ENCODE measurements at places on chromosomes 2 and 18.

GRCh38 chr18:24827501-24827900 lies 367.1 kb downstream of the HRH4 start:
- no peak for DNase-seq

DNA sequence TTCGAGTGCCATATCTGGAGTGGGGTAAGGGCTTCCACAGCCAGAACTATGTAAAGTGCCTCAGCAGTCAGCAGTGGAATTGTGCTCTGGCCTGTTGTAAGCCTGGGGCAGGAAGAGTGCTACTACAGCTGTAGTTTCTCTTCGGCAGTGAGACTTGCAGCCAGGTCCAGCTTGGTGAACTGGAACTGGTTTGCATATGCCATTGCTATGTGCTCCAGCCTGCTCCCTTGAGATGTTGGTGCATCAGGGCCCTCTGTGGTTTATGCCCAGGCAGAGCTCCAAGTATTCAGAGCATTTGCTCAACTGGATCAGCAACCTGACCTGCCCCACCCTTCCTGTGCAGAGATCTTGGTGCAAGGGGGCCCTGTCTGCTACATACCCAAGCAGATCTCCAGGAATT lies 47.8 kb downstream of the ZNF804A start:
- DNase-seq = peak; percentile 58

DNA sequence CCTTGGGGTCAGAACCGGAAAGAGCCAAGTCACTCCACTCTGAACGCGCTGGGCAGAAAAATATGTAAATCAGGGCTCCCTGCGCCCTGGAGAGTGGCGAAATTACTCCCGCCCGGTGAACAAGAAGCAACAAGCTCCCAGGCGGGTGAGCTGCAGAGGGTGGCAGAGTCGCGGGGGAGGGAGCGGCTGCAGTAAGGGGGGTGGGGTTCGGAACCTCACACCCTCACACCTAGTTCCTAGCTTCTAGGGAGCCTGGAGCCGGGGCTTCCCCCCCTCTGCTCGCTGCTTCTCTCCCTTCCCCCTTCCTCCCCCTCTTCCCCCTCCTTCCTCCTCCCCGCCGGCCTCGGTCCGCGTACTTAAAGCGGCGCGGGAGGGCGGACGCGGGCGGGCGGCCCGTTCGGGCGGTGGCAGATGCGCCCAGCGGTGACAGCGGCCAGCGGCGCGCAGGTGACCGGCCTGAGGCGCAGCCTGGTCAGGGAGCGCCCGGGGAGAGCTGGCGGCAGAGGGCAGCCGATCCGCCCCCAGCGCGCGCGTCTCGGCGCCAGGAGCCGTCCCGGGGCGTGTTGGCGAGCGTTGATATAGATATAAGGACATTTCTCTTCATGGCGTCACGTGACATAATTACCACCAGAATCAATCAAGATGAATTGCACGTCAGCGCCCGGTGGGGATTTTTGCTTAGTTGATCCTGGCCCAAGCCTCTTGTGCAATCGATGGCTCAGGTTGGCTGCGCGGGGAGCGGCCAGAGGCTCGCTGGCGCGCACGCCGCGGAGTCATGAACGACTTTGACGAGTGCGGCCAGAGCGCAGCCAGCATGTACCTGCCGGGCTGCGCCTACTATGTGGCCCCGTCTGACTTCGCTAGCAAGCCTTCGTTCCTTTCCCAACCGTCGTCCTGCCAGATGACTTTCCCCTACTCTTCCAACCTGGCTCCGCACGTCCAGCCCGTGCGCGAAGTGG lies at the start of gene HOXD11:
Gene HOXD11 (plus strand): TSS at position 700 of the 959 bp plus-strand sequence. CDS start 76 bp downstream, at position 776.
- no peak for DNase-seq

- DNase-seq = no peak
These were observed 59.7 kb downstream of the HNMT start for GRCh38 chr2:138023976-138024375.

- DNase-seq = no peak
These were observed 38.0 kb downstream of the PTGR3 start for GRCh38 chr18:75170916-75171315.

GRCh38 chr2:211216221-211216620 lies 659.8 kb downstream of the CPS1 start:
- no peak for DNase-seq

- DNase-seq = no peak
These were observed 103.2 kb downstream of the KLHL14 start for GRCh38 chr18:32669549-32670165.

DNA sequence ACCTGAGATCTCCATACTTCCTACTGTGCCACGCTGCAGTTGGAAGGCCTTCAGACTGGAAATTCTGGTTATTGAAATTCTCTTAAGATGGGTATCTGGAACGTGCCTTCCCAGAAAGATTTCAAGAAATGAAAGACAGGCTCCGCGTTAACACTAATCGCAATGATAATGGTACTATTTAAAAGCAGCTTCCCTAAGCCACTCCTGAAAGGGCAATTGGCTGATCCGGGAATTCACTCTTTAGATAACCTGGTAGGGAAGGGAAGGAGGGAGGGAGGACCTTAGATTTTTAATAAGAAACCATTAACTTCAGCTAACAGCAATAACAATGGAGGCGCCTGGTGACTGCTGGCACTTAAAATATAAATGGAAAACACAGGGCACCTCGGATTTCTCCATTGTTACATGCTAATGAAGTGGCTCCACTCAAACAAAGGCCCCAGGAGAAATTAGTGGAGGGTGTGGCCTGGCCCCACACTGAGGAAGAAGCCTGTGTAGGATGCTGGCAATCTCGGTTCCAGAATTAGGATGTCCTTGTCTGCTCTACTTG lies 22.5 kb upstream of the MTA3 start:
- DNase-seq = no peak

GRCh38 chr2:217336694-217337093 lies 476.8 kb upstream of the TNP1 start:
- DNase-seq = no peak

DNA sequence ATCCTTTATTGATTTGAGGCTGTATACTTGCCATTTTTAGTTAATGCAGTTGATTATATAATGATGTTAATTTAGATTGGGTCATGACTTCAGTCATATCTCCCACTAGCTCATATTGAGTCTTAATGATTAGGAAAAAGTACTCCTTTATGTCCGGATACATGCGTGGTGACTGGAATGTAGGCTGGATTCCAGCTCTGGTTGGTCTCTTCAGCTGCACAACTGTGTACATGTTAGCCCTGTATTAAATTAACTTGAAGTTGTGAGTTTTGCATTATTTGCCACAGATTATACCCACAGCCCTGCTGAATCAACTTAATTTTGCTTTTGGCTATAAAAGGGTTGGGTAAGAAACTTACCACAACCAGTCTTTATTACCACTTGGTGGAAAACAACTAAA lies 22.5 kb downstream of the MOB4 start:
- DNase-seq = no peak

GRCh38 chr2:132733094-132733493 lies 63.1 kb upstream of the LYPD1 start:
- no peak for DNase-seq

- DNase-seq = peak; percentile 59
These were observed 228.6 kb downstream of the SATB2 start for GRCh38 chr2:199228887-199229819.

DNA sequence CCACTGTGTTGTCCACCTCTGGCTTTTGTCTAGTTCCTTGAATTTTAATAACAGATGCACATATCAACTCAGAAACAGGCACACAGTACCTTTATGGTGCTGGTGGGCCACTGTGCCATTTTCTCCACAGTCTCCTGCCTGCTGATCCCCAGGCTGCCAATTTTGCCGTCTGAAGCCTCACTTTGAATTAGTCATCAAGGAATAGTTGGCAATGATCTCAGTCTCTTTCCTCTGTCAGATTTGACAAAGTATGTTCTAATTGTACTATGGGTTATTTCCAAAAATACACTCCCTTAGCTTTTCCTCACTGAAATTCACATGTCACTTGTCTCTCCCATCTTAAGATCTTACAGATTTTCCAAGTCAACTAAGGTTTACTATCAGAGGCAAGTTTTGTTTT lies 140.7 kb downstream of the ZNF516 start:
- no peak for DNase-seq

GRCh38 chr2:5799348-5799747 lies 107.2 kb downstream of the SOX11 start:
- no peak for DNase-seq

DNA sequence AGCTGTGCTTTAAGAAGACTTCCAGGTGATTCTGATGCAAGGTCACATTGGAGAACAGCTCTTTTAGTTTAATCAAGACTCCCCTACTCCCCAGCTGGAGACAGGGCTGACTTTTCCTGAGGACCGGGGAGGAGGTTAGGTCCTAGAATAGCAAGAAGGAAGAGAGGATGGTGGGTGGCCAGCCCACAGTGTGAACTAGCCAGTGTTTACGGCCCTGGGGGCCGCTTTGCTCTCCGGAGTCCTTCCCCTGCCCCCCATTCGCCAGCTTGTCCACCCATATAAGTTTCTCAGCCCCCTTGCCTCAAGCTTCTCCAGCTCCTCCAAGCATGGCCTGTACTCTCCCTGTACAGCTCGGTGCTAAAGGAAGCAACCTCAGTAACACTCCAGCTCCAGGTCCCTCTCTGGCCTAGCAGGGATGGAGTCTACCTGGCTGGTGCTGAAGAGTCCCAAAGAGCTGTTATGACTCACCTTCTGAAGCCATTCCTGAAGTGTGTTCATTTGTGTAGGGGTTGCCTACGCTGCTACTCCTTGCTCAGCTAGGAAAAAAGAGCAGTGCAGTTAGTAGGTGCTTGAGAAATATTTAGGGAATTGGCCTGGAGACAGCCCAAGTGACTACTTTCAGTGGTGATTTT lies 7.9 kb downstream of the INPP4A start:
- DNase-seq = no peak

- no peak for DNase-seq
These were observed 727 bp upstream of the TTLL4 start for GRCh38 chr2:218709908-218710307.

GRCh38 chr2:17583166-17583565 lies 42.7 kb downstream of the VSNL1 start:
- no peak for DNase-seq

- DNase-seq = no peak
These were observed 53.1 kb upstream of the NRP2 start for GRCh38 chr2:205629091-205629776.

DNA sequence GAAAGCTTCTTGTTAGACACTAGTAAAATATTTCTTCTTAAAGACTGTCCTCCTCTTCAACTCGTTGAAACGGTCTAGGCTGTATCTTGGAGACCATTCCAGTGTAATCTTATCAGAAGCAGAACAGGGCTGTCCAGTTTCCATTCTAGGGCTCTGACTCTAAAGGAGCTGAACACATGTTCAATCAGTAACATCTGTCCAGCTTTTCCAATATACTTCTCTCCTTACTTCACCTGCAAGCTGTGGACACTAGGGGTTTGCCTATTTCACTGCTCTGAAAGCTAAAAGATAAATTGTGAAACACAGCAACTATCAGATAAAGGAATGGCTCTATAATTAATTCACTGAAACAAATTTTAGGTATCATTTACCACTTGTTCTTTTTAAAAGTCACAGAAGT lies 73.8 kb downstream of the ZNF385B start:
- DNase-seq = no peak

DNA sequence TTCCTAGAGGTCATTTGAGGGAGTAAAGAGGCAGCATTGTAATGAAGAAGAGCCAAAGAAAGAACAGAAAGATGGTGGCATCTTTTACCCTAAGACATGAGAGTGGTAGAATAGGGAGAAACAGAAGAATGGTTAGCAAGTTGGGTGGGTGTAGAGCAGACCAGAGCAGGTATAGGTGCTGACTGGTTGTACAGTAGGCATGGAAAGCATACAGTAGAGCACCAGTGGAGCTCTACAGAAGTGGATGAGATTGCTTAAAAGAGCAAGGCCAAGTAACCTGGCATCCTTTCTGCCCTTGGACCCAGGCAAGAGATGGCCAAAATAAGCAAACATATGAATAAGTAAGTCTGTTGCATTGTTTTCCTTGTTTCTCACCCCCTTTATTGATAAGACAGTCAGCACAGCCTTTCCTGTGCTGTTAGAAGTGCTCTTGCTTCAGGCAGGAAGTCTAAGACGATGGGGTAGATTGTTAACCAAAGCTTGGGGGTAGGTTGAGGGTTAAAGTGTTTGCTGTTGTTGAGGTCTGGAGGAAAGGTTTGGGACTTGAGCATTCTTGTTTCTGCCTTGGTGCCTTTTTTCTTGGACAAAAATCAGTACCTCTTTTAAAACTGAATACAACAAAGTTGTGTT lies 76.9 kb downstream of the DIS3L2 start:
- no peak for DNase-seq

DNA sequence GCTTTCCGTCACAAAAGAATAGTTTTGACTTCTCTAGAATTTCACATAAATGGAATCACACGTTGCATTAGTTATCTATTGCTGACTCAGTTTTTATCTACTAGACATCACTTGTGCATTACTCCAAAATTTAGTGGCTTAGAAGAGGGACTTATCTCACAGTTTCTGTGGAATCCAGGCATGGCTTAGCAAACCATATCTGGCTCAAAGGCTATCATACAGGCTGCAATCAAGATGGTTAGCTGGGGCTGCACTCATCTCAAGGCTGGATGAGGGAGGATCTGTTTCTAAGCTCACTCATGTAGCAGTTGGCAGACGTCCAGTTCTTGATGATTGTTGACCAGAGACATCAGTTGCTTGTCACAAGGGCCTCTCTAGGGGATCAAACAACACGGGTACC lies 6.6 kb upstream of the DSC3 start:
- DNase-seq = no peak
